ENCODE measurements at places on chromosomes 4 and X. TPM values are rescaled to one million over a fixed set of nuclear protein-coding genes. Genes with fewer than 3 reads are reported as not detected.

DNA sequence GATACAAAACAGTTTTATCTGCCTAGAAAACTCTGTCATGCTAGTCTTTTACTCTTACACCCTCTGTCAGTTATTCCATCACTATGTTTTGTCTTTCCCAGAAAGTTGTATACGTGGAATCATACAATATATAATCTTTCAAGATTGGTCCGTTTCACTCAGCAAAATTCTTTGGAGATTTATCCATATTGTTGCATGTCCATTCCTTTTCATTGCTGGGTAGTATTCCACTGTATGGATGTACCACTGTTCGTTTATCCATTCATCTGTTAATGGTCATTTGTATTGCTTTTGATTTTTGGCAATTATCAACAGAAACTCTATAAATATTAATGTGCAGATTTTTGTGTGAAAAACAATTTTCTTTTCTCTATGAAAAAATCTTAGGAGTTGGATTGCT, 63.1 kb downstream of the GLUD2 start:
- DNase-seq: no peak

DNA sequence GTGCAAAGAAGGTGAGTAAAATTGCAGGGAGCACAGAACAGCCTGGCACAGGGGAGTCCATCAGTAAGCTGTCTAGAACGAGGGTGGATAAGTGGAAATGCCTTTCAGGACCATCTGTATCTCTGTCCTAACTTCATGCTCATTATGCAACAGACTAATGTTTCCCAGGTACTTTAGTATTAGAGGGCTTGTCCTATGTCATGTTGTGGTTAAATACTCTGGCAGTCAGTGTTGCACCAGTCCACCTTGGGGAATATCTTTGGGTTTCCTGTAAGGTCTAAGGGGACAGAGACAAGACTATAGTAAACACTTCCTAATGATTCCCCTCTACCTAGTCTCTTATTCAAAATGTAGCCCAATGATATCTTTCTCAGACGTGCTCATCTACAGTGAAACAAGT, 21.3 kb downstream of the NOCT start:
- no peak for DNase-seq

GRCh38 chrX:107674480-107675364, 46.4 kb downstream of the PRPS1 start:
- DNase-seq: no peak

Gene PRPS2
- total RNA-seq: 61.7 TPM

DNA sequence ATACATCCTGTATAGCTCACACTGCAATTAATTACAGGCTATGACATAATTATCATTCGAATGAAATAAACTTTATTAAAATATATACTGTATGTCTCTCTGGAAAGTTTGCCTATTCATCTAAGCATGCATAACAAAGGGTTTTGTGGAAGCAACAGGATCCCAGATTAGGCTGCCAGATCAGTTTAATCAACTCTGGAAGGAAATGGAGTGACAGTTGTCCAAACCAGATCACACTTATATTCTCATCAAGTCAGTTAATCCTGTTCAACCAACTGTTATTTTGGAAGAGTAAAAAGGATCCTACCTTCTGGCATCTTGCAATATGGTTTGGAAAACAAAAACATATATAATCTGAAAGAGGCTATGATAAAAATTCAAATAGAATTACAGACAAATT, 312.2 kb downstream of the FAT4 start:
- no peak for DNase-seq

- DNase-seq: peak; percentile 44
Measured at GRCh38 chrX:65697915-65698796, 30.7 kb downstream of the MSN start.

DNA sequence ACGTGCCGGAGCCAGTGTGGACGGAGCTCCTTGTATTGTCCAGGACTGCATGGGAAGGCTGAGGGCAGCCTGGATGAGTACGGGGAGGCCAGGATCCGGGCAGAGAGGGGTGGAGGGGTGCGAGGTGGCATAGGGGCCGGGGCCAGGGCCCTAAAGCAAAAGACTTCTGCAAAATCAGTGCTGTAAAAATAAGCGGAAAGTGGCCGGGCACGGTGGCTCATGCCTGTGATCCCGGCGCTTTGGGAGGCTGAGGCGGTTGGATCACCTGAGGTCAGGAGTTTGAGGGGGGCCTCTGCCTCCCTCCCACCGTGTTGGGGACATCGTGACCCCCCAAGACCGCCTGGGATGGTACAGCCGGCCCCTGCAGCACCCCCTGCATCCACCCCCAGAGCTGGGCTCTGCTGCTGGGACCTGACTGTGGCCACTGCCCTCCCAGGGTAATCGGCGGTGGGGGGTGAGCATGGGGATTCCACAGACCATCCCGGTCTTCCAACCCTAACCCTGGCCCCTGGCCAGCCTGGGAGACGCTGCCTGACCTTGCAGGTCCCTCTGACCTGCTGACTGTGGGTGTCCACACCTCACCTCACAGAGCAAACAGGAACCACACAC, 23.4 kb upstream of the PLCXD1 start:
- DNase-seq: no peak

- DNase-seq: no peak
Measured at GRCh38 chrX:153948002-153948466, 3.6 kb upstream of the RENBP start.

GRCh38 chrX:75181721-75182120, 25.6 kb upstream of the ABCB7 start:
- DNase-seq: peak; percentile 4

- DNase-seq: no peak
Measured at GRCh38 chrX:132207996-132208395, 11.3 kb downstream of the RAP2C start.

DNA sequence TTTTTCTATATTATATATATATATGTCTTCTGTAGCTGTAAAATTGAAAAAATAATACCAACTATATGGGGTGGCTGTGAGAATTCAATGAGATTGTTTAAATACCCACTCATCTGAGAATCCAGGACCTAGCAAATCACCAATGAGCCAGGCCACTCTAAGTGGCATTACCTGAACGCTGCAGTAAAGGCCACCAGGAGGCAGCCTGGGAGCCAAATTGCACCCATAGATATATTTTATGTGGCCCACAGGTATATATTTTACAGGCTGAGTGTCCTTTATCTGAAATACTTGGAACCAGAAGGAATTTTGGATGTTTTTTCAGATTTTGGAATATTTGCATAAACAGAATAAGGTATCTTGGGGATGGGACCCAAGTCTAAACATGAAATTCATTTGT, 58.2 kb upstream of the C4orf50 start:
- no peak for DNase-seq

Gene VCX3B
- not detected for total RNA-seq

Gene GPRASP1
- total RNA-seq: 0.46 TPM

GRCh38 chr4:183960962-183961541, 55.9 kb downstream of the STOX2 start:
- no peak for DNase-seq

DNA sequence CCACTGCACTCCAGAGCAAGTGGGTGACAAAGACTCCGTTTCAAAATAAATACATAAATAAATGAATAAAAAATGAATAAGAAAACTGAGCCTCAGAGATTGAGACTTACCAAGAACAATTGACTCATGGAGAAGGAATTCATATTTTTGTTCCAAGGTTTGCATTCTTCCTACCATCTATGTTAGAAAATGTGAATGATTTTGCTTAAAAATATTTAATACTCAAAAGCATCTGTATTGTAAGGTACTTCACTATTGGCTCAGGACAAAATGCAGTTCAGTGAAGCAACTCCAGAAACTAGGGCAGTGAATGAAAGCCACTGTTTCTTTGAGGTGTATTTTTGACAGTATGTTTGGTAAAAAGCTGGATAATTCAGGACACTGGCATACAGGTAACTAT, 54.1 kb downstream of the XAGE2 start:
- no peak for DNase-seq

DNA sequence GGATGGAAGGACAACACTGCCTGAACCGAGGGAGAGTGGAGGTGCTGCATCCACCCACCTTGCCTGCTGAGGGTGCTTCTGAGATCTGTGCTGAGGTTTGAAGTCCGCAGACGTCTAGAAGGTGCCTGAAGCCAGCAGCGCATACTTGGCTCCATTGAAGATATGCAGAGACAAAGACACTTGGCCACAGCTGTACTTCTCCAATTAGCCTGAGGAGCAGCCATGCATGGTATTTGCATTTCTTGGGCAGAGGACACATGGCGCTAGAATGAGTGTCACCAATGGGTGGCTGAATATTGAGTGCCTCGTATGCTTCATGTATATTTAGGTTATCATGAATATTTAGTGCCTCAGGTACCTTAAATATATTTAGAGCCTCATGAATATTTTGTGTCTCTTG, 128.7 kb upstream of the ATP6AP2 start:
- no peak for DNase-seq

- DNase-seq: no peak
Measured at GRCh38 chrX:56000174-56000573, 232.0 kb upstream of the KLF8 start.

Gene NPY2R
- not detected for total RNA-seq

Gene CT45A10
- total RNA-seq: not detected

DNA sequence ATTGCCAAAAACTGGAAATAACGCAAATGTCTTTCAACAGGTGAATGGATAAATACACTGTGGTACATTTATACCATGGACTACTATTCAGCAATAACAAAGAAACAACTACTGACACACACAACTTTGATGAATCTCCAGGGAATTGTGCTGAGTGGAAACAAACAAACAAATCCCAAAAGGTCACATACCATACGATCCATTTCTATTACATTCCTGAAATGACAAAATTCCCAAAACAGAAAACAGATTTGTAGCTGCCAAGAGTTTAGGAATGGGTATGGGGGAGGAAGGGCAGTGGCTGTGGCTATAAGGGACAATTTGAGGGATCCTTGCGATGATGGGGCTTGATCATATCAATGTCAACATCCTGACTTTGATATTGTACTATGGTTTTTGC, 2.5 kb downstream of the ZNF182 start:
- DNase-seq: no peak

DNA sequence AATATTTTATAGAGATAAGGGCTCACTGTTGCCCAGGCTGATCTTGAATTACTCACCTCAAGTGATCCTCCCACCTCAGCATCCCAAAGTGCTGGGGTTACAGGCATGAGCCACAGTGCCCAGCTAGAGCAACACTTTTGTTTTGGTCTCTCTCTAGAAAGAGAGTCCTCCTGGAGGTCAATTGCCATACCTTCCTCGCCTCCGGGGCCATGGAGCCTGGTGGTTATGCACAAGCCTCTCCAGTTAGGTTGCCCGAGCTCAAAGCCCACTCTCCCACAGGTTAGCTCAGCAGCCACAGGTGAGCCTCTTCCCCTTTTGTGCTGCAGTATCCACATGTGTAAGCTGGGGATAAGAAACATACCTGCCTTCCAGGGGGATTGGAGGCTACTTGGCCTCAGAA, 24.2 kb upstream of the MAN2B2 start:
- DNase-seq: no peak

GRCh38 chr4:152935143-152935542, 980 bp upstream of the FHDC1 start:
- peak; percentile 25 for DNase-seq

DNA sequence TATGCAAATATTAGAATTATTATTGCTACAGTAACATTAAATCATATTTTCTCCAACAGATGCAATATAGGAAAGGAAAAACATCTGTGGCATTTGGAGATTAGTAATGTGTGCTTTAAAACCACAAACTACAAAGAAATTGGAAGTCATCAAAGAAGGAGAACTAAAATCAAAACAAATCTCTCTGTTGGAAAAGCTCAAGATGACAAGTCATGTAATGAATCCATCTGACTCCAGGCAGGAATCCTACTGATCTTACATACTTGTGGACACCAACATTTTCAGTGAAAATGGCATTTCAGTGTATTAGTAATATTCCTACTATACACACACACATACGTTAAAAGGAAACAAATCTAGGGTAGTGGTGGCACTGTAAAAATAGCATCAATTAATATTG, 98.2 kb downstream of the SLC39A8 start:
- DNase-seq: no peak

Gene MAGEA9B
- not detected for total RNA-seq

DNA sequence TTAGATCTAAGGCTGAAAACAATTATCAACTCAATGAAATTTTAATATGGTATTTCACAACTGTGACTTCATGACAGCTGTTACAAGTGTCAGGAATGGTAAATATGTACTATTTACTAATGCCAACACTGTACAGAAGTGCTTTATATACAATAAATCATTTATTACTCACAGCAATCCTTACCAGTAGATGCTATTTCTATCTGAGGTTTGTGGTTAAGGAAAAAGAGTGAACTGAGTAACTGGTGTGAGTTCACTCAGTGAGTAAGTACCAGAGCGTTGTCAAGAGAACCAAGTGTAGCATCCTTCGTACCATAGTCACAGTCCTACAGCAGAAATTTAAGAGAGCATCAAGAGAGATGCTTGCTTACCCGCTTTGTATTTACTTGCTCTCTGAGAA, 23.3 kb downstream of the MTHFD2L start:
- DNase-seq: peak; percentile 56

DNA sequence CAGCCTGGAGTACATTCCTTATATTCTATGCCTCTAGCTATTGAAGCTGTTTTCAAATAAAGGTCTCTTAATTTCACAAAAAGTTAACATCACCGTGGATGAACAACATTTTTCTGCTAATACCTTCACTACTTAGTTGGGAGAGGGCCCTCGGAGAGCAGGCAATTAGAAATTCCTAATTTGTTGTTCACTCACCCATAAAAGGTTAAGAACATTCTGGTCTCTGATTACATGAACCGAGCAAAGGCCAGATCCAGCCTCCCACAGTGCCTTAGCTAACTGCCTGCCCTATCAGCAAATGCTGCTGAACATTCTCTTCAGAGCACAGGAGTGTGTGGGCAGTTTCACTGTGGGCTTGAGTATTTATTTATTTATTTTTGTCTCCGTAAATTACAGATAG, 36.0 kb upstream of the TTC29 start:
- no peak for DNase-seq

DNA sequence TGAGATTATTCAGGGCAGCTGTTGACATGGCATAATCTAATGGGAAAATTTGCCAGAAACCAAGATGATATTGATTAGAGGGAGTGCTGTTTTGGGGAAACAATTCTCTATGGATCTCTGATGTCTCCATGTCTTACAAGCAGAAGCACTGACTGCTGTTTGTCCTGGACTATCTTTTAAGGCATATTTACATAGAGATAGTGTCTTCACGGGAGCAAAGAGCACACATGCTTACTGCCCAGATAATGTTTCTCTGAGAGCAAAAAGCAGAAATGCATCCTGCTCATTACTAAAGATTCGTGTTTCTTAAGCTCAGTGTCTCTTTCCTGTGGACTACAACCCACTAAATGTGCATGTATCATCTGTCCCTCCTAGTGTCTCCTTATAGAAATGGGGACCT, 41.3 kb upstream of the GLRA3 start:
- DNase-seq: no peak

Gene BEND4
- not detected for total RNA-seq
